ENCODE measurements at places on chromosomes 6 and 20. TPM values are rescaled to one million over a fixed set of nuclear protein-coding genes. Genes with fewer than 3 reads are reported as not detected.

- H3K27ac ChIP-seq = no peak overlapping the region
- peaks cover 27% of the 10 kb centered on the region for H3K27me3 ChIP-seq
- DNase-seq = no peak
- H3K4me3 ChIP-seq = no peak overlapping the region
These were observed 102.4 kb upstream of the PRDM1 start for GRCh38 chr6:105983763-105984162.

DNA sequence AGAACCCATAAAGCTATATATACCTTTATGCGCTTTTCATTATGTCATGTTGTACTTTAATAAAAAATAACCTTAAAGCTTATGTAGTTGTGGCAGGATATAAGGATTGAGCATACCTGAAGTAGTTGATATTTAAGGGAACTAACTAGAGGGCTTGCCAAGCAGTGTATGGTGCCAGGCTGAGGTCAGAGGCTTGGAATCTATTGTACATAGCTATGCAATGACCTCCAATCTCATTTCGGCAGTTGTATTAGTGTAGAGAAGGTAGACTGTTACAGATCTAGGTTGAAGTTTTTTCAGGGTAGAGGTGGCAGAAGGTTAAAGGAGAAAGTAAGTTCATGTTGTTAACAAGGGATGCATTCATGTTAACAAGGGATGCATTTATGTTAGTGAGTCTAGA is 397.7 kb upstream of the HS3ST5 start:
- H3K27ac ChIP-seq = no peak overlapping the region
- no peak for DNase-seq
- no peaks in the 10 kb centered on the region for H3K36me3 ChIP-seq
- no peaks in the 10 kb centered on the region for H3K27me3 ChIP-seq

- peak overlapping the region; percentile 62 for H3K4me3 ChIP-seq
- H3K4me1 ChIP-seq = no peaks in the 10 kb centered on the region
- DNase-seq = no peak
These were observed 1.3 kb downstream of the RGL2 start for GRCh38 chr6:33297406-33297955.

GRCh38 chr20:34242879-34243278 is 1.7 kb downstream of the ASIP start:
- H3K4me1 ChIP-seq = no peaks in the 10 kb centered on the region
- DNase-seq = no peak
- no peak overlapping the region for H3K27ac ChIP-seq
- H3K4me3 ChIP-seq = no peak overlapping the region

DNA sequence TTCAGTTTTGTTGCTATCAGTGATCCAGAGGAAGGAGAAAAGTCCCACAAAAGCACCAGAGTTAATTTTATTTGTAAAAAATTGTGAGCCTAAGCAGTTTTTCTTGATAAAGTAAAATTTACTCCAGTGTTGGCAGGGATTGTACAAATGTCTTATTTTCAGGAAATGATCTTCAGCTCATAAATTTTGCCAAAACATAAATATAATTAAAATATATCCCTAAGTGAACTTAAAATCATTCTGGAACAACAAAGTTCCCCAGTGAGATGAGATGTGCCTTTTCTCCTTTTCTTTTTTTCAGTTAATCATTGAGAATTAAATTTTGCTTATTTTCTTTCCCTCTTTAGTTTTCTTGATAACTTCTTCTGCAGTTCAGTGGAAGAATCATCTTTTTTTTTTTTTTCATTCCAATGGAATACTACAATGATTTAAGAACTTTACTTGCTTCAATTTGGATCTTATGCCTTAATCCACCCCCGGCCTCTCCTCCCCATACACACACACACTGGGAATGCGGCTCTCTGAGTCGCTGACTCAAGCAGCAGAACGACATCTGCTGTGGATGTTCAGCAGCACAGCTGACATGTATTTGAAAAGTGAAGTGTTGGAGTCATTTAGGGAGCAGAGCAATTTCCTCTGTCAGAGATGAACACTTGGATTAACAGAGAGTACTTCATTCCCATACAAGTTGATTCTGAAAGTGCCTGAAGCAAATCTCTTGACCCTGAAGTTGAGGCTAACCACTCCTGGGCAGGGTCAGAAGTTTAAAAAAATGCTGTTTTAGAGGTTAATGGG is 27.7 kb upstream of the LAMA4 start:
- H3K27me3 ChIP-seq = no peaks in the 10 kb centered on the region
- H3K4me1 ChIP-seq = peaks cover 40% of the 10 kb centered on the region
- no peak overlapping the region for H3K4me3 ChIP-seq
- peak; percentile 86 for DNase-seq
- H3K36me3 ChIP-seq = no peaks in the 10 kb centered on the region

GRCh38 chr20:38196076-38196475 is 31.0 kb upstream of the TGM2 start:
- no peaks in the 10 kb centered on the region for H3K36me3 ChIP-seq
- H3K4me3 ChIP-seq = no peak overlapping the region
- no peaks in the 10 kb centered on the region for H3K27me3 ChIP-seq
- H3K4me1 ChIP-seq = peaks cover 1% of the 10 kb centered on the region
- no peak overlapping the region for H3K27ac ChIP-seq

GRCh38 chr6:13561624-13562267 is 12.7 kb upstream of the SIRT5 start:
- H3K27ac ChIP-seq = no peak overlapping the region
- H3K4me1 ChIP-seq = no peaks in the 10 kb centered on the region
- no peaks in the 10 kb centered on the region for H3K36me3 ChIP-seq

Gene KIF6
- total RNA-seq = 0.36 TPM

Gene GRIK2
- total RNA-seq = 2.1 TPM

Gene BEND3
- 1.9 TPM for total RNA-seq

Gene CGA
- not detected for total RNA-seq
